HS-5 (cell line): ENCODE measurements at places on chromosomes 5 and 9.

- no peak for DNase-seq
Measured at GRCh38 chr5:60529001-60529400, 171.0 kb downstream of the DEPDC1B start.

- no peak for DNase-seq
Measured at GRCh38 chr5:152595405-152595804, 190.3 kb upstream of the NMUR2 start.

DNA sequence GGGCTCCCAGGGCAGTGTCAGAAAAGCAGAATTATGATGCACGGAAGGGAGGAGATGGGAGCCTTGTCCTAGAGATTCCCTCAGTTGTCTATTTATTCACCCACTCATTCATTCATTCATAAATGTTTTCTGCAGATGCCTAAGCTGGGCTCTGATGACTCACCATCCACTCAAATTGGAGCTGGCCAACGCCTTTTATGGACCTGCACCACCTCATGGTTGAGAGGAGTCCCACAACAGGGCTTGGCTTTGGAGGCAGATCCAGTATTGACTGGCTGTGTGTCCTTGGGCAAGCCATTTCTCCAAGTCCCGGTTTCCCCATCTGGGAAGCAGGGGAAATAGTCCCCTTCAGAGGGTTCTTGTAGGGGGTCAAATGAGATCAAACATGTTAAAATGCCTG is 227.8 kb downstream of the MELK start:
- DNase-seq = no peak

GRCh38 chr5:139177809-139178588 is 20.2 kb downstream of the SIL1 start:
- DNase-seq = no peak

GRCh38 chr5:107937204-107937603 is 266.5 kb upstream of the EFNA5 start:
- no peak for DNase-seq

DNA sequence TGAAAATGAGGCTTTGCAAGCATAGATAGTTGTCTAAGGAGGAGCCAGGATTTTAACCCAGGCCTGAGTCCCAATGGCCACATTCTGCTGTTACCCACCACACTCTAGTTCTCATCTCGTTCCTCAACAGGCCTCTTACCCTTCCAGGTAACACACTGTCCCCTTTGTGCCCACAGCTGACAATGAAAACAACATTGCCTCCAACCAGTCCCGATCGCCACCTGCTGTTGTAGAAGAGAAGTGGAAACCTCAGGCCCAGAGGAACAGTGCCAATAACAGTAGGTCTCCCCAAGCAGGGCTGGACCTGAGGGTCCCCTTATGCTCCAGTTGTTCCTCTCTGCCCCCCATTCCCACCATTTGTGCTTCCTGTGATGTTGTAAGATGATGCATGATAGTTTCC is 30.4 kb downstream of the AMBP start:
- no peak for DNase-seq

DNA sequence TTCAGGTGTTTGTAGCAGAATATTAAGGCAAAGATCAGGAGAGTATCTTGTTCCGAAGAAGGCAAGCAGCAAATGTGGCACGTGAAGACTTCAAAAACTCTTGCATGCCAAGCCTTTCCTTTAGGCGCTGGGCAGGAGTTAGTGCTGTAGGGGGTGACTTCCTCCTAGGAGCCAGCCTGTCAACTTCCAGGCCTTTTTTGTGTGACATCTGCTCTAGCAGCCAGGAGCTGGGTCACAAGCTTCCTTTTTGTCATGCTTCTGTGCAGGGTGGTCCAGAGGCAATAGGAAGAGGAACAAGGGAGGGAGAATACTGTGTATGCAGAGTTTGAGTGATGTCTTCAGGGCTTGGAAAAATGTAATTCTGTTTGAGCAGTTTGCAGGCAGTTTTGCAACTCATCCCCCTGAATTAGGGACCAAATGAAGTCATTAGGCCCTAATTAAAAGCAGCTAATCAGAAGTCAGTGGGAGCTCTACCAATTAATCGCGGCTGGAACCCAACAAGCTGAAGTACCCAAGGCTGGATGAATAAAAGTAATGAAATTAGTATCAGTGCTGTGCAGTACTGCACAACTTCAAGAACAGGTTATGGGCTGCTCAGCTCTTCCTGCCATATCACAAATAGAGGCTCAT is 53.5 kb downstream of the TLR4 start:
- DNase-seq = no peak

DNA sequence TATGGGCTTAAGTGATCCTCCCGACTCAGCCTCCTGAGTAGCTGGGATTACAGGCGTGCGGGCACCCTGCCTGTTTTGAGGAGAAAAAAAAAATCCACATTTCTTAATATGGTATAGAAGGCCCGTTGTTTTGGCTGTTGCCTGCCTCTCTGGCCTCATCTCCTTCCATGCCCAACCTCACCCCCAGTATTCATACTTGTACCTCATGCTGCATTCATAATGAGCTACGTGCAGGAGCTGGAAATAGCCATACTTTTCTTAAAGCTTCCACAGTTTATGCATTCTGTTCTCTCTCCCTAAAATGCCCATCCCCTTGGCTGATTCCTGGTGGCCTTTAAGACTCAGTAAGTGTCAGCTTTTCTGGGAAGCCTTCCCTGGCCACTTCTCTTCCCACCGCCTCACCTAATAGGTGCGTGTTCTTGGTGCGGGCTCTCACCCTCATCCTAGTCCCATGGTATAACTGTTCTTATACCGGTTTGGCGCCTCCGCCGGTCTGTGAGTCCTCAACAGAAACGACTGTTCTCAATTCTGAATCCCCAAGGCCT is 2.1 kb upstream of the TPM2 start:
- no peak for DNase-seq

GRCh38 chr9:123778232-123778902 is 151.6 kb downstream of the DENND1A start:
- no peak for DNase-seq

GRCh38 chr9:131546336-131547084 is 1.2 kb downstream of the PRRT1B start:
- no peak for DNase-seq

DNA sequence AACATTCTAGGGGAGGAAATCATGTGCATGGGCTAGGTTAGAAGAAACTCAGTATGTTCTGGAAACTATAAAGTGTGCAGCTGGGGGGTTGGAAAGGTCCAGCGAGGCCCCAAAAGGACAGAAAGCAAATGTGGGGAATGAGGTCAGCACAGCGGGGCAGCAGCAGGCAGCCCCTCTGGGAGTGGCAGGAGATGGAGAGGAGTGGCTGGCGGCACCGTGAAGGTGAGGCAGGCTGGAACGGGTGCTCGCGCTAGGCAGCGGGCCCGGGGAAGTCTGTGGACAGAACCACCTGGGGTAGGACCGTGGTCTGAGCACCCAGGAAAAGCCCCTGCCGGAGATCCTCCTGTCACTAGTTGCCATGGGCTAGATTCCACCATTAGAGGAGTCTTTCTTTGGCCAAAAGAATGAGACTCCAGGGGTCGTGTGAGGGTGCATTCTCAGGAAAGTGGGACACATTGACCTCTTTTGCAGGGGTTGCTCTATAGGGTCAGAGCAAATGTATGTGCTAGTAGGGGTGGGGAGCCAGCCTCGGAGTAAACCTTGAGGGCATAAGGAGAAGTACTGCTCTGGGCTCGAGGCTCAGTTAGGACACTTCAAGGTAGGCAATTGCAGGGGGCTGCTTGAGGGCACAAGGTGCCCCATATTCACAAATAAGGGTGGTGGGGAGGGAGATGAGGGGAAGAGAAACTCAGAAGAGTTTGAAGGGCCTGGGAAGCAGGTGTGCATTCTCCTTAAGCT is 61.2 kb downstream of the IL6ST start:
- no peak for DNase-seq
